ENCODE measurements at places on chromosomes 6 and 20.

DNA sequence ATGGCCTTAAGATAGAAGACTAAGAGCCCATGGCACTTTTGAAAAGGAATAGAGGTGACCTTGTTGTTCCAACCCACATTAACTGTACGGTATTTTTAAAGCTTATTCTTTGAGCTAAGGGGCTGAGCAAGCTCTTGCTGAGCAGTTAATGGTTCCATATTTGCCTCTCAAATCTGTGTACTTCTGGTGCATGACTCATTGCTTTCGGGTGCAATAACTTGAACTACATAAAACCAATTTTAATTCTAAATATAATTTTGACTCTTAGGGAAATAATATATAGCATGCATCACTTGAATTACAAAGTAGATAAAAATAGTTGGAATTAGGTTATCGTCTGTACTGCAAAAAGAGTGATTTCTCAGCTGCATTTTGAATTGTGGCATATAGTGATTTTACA, 348.1 kb upstream of the CITED2 start:
- no peak for DNase-seq

DNA sequence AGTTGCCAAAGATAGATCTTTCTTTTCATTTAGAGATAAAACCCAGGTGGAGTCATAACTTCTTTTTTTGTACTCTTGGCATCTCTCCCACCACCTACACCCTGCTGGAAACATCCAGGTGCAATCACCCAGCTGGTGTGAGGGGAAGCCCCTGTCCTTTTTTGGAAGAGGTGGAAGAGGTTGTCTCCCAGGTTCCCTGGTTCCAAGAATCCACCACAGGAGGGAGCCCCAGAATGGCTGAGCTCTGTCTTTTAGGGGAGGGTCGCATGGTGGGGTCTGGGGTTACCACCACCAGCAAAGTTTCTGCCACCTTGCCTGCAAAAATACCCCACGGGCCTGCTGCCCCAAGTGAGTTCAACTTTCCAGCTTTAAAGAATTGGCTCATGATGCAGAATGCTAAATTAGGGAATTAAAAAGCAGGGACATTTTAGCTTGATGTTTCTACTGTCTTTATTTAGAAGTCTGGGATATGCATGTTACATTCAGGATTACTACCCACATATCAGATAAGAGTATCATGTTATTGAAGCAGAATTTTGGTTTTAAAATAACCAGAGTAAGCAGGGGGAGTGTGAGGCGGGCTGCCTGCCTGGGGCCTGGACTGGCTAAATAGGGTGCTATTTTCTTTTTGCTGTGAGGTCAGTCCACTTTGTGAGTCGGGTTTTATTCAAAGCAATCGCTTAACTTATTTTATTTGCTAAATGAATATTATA, 11.0 kb downstream of the SMOC2 start:
- DNase-seq, result no peak

DNA sequence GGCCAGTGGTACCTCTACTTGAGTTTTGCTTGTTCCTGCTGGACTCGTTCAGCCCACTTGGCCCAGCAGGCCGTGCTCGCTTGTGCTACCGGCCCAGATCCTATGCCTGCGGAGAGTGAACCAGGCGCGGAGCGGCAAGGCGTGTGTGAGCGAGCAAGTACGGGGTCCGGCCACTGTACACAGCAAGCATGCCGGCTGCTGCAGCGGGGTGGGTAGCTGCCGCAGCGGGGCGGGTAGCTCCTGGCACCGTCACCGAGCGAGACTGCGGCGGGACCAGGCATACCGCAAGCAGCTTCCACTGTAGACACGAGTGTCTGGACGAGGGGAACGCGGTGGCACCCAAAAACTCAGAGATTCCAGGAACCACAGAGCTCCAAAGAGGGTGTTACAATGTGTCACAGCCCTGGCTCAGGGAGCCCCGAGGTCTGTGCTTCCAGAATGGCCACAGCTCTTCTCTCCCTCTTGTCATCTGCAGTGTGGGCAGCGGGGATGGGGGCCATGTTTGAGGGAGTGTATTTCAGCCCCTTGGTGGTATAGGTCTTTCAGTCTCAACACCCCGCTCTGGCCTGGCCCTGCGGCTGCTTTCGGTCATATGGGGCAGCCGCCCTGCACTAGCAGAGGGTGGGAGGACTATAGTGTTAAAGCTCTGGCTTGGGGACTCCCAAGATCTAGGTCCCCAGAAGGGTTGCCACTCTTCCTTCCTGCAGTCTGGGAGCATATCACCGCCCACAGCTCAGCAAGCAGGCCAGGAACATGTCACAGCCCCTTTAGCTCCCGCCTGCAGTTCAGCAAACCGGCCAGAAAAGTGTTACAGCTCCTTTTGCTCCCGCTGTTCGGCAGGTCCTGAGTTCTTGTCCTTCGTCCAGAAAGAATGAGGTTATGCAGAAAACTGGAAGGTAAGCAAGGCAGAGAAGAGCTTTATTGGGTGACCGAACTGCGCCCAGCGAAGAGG, 6.1 kb upstream of the RWDD1 start:
- peak; percentile 55 for DNase-seq

- no peak for DNase-seq
These were observed 19.4 kb downstream of the KCNK15 start for GRCh38 chr20:44765091-44765490.

DNA sequence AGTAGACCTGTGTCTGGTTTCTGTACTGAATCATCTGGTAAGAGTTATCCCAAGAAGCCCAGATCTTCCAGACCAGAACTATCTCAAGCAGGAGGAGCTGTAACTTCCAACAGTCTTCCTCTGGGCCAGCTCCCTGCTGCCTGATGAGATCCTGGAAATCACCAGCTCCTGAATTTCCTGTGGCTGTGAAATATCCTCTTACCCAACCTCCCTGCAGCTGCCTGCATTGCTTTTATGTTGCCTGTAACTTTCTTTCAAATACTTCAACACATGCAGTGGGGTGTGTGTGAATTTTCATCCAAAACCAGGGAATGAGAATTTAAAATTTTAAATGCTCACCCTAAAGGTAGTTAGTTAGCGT, 160.5 kb upstream of the LAMP5 start:
- DNase-seq, result no peak

GRCh38 chr6:46876126-46876525, 45.6 kb downstream of the ADGRF5 start:
- no peak for DNase-seq

DNA sequence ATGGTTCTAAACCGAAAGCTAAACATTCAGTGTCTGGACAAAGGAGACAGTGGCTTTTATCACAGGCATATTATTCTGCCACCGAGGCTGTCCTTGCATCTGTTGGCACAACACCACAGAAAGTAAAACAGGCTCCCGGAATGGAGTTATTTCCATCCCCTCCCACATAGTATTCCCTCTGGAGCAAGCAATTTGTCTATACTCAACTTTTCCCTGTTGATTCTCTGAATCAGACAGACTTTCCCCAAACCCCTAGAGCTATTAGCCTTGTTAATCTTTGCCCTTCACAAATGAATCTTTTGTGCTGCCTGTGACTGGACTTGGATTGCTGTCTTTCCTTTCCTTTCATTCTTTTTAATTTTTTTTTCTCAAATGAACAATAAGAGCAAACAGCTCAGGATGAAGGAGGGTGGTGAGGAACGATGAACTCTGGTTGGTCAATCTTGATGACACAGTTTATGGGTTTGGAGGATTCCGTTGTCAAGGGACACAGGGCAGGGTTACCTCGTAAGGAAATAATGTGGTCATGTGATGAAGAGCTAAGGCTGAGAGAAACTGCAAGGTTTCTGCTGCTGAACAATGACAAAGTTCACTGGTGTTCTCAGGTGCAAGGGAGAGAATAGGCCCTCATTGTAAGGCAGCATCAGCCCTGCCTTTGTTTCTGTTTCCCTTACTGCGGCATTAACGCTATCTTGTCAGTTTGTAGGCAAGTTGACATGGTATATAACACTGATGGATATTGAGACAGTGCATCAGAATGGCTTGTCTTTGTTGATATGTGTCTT, 275.0 kb upstream of the BMP2 start:
- no peak for DNase-seq

DNA sequence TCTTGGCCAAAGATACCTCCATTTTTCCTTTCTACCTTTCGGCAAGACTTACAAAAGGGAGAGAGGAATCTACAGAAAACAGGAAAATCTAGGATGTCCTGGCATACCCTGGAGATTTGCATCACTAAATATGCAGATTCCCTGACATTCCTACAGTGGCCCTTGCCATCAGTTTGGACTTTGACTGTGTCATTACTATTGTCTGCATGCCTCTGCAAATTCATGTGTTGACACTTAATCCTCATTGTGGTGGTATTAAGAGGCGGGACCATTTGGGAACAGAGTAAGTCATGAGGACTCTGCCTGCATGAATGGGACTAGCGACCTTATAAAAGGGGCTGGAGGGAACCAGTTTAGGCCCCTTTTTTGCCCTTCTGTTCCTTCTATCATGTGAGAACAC, 50.5 kb upstream of the DTNBP1 start:
- DNase-seq, result no peak

GRCh38 chr20:59008715-59009336, 1.8 kb upstream of the CTSZ start:
- DNase-seq, result no peak

DNA sequence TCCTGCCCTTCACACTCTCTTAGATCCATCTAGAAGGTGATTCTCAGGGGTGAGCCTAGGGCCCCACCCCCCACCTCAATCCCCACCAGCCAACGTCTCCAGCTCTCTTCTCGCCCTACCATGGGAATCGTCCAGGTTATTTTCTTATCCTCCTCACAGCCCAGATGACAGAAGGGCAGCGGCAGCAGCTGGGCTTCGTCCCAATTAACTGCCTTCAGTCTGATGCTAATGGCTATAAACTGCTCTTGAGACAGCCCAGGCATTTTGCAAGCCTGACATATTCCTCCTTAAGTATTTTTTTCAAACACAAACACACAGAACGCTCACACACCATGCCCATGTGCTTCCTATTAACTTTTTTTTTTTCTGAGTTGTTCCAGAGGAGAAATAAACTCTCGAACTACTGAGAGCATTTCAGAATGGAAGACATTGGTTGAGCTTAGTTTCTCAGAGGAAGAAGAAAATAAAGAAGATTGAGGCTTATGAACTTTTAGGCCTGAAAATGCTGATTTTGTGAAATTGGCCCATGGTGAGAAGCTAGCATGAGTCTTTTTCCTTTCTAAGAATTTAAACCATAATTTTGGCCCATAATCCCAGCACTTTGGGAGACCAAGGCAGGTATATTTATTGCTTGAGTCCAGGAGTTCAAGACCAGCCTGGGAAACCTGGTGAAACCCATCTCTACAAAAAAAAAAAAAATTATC, 124.6 kb downstream of the EYA2 start:
- no peak for DNase-seq

DNA sequence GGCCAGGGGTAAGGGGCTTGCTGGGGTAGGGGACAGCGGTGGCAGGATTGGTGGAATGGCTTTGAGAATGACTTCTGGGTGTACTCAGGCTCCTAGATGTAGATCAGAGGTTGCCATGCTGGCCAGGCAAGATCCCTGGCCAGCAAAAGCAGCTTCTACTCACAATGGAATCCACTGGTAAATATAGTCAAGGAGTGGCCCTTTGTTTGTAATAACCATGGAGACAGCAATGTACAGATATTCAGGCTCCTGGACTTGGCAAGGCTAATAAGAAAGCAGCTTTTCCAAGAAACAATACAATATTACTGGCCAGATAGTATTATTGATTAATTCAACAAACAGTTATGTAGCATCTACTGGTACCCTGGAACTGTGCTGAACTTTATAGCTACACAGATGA, 37.9 kb downstream of the CDH26 start:
- no peak for DNase-seq

DNA sequence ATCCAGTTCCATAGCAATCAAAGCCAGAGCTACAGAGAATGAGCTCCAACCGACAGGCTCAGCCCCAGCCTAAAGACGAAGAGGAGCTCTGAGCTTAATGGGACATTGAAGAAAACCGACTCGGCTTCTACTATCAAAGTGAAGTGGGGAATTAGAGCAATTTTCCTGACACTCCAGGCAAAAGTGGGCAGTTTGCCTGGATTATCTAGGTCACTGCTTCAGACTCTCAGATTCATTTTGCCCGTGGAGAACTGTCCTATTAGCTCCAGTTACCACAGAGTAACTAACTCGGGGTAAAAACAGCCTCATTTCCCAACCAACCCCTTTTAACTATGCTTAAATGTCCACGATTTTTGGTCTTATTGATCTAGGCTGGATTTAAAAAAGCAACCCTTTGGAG, 592.1 kb upstream of the NRSN1 start:
- DNase-seq, result no peak

DNA sequence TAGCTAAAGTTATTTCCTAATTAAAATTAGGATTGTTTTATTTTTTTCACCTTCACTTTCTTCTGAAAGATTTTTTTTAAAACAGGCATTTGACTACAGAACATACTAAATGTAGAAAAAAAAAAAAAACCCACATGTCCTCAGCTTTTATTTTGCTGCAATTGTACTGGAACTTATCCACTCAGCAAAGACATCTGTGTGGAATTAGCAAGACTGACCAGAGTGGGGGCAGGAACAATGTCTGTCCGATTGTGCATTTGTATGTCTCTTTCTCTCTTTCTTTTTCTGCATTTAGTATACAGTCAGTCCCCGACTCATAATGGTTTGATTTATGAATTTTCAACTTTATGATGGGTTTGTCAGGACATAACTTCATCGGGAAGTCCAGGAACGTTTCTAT, 77.3 kb downstream of the CHD6 start:
- no peak for DNase-seq

GRCh38 chr6:20028562-20028961, 183.7 kb downstream of the MBOAT1 start:
- no peak for DNase-seq

DNA sequence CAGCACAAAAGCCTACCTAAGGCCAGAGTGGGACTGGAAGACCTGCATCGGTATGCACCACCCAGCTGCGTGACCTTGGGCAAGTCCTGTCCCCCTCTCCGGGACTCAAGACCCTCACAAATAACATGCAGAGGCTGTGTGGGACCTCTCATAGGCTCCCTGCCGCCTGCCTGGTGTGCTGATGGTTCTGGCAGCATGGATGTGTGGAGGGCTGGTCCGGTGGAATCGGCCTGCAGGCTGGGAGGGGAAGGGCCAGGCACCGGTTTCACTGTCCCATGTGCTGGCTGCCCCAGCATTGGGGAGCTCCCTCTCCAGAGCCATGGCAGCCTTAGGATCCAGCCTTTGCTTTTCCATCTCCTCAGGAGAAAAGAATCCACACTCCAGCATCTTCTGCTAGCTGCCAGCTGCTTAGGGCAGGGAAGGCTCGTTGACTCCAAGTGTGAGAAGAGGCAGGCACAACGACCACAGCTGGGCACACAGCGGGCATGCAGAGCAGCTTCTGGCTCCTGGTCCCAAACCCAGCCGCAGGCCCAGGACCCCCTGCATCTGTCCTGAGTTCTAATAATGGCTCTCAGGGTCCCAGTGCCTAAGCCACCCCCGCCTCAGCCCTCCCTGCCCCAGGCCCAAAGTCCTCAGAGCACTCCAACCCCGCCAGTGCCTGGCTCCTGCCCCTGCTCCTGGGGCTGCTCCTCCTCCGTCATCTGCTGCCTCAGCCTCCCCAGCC, 32.5 kb downstream of the TFEB start:
- DNase-seq, result no peak

GRCh38 chr6:150936021-150936555, 70.6 kb downstream of the MTHFD1L start:
- DNase-seq, result no peak

GRCh38 chr20:17541996-17542395, 10.8 kb upstream of the BFSP1 start:
- DNase-seq, result no peak

Data from right forelimb (tissue), 1 donor.